ENCODE measurements at places on chromosomes 4 and X.

- no peak for DNase-seq
Observed at GRCh38 chr4:142548491-142548890, 297.6 kb downstream of the INPP4B start.

- no peak for DNase-seq
Observed at GRCh38 chr4:186291256-186291890, 25.4 kb downstream of the F11 start.

GRCh38 chr4:130812117-130812765 lies 1716.3 kb downstream of the C4orf33 start:
- DNase-seq, result no peak

GRCh38 chr4:173317004-173317403 lies 17.2 kb downstream of the HMGB2 start:
- DNase-seq, result no peak

- DNase-seq, result no peak
Observed at GRCh38 chr4:89099471-89099870, 11.9 kb upstream of the TIGD2 start.

DNA sequence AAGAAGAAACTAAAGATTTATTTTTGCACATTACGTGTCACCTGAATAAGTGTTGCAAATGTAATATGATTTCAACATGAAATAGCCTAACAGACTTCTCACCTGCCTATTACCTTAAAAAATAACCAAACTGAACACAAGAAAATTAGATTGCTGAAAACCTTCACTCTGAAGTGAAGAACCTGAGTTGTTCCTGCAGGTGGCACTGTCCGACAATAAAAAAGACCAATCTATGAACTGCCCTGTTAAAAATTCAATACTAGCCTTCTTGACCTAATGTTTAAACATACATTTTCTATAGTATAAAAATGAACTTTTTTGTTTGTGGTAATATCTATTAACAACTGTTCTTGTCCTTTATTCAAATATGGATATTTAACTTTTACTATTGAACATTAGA lies 69.2 kb upstream of the PNPLA4 start:
- DNase-seq, result no peak

GRCh38 chr4:140163029-140163810 lies 9.2 kb upstream of the MAML3 start:
- no peak for DNase-seq

- no peak for DNase-seq
Observed at GRCh38 chr4:124201636-124202035, 510.9 kb downstream of the ANKRD50 start.

DNA sequence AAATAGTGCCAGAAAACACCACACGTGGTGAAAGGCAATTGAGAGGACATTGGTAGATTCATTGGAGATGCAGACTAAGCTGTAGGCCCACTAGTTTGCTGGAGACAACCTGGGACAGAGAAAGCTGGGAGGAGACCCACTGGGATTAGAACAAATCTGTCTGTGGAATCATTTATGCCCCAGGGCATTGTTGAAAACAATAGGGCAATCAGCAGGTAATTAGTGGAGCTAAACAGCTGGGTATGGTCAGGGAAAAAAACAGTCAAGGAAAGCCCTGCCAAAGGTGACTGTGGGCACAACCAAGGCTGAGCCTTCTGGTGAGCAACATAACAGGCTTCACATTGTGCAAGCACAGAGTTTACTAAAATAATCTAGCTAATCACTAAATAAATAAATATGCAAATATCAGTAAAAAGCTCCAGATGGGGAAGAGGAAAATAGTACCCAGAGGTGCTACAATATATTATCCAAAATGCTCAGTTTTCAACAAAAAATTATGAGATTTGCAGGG lies 9.0 kb downstream of the TCEAL3 start:
- DNase-seq, result no peak

- no peak for DNase-seq
Observed at GRCh38 chr4:173119818-173120217, 48.8 kb upstream of the GALNT7 start.

DNA sequence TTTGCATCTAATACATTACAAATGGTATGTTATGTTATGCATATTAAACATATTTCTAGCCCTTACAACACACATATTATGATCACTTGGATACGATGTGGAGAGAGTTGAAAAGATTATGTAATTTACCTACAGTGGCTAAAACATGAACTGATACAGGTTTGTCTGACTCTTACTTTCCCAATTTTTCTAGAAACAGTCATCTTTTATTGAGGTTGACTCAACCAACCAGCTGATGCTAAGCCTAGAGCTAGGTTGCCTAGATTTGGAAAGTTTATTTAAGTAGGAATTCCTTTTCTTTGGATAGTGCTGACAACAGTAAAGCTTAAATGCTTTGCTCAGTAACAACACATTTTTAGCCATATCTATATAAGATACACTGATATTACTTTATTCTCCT lies 1215.1 kb downstream of the ADGRL3 start:
- no peak for DNase-seq

DNA sequence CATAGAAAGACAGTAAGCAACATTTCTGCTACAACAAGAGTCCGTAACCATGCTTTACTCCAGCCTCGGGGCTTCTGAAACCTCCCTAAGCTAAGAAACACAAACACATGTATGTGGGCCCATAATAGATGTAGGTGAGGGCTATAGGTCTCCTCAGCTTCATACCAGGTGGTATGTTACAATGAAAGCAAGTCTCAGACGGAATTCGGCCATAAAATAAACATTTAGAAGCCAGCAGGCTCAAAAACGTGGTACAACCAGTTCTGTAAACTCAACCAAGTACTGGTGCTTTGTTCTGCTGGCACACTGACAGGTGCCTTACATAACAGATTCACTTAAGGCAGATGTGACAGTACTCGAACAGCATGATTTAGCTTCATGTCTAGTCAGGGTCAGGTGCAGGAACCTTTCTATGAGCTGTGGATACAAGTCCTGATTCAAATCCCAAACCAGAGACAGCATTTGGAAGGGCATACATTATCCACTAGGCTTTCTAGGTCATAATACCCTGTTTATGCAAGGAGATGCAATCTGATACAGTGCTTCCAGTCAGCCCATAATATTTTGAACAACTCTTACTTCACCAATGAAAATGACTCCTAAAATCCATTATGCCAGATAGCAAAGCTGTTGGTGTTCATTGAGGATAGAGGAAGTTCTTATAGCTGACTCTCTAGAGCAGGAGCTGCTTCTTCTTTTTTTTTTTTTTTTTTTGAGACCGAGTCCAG lies 113.8 kb upstream of the ENPP6 start:
- no peak for DNase-seq

DNA sequence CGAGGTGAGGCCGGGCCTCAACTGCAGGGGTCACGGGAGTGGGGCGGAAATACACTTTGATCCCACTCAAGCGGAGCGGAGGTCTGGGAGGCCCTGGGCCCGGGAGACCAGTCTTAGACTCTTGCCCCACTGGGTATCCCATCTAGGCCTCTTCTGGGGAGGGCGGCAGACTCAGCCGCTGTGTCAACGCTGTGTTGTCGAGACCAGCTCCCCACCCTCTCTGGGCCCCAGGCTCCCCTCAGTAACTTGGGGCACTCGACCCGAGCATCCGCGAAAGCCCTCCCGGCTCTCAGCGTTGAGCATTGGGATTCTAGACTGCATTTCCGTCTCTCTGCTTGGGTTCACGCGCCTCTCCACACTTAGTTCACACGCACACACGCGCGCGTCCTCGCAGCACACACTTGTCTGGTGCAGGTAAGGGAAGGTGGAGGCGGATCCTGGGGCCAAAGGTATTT lies 1.7 kb downstream of the NKX3-2 start:
- no peak for DNase-seq

DNA sequence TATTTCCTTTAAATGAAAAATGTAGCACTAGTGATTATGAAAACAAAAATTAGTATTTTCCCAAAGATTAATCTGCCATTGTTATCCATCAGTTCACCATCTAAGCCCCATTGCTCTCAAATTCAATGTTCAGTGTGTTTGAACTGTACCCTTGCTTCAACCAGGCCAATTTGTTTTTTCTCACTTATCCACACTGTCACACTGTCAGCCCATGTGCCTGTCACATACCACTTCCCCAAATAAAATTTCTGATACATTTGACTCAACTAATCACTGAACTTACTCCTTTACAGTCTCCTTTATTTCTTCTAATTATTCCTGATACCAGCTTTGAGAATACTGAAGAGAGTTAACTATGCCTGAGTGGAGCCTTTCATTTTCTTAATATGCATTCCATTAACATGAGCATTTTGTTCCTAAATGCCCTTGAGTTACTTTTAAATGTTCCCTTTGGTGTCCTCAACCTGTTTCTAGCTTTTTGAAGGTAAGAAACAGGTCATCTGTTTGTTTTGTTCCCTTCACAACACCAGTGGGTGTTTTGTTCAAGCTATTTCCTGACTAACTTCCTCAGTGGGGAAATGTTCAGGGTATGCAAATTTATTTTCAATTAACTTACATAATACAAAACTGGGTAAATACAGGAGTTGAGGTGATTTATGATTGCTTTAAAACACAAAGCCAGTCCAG lies 117.1 kb downstream of the RPA4 start:
- DNase-seq, result no peak

DNA sequence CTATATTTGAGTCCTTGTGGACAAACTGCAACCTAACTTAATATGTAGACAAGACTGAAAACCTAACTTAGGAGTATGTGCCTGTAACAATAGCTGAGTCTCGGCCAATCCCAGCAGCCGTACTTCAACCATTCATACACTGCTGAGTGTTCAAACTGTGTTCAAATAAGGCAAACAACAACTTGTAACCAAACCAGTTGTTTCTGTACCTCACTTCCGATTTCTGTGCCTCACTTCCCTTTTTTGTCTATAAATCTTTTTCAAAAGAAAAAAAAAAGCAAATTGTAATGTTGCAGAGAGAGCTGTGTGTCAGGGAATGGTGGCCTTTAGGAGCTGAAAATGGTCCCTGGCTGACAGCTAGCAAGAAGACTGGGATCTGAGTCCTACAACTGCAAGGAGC lies 46.0 kb downstream of the GEMIN8 start:
- no peak for DNase-seq

- DNase-seq, result no peak
Observed at GRCh38 chr4:8047837-8048678, 108.4 kb upstream of the AFAP1 start.

- no peak for DNase-seq
Observed at GRCh38 chr4:152258391-152258790, 277.5 kb downstream of the FBXW7 start.

- DNase-seq, result no peak
Observed at GRCh38 chr4:83599183-83599582, 63.3 kb downstream of the GPAT3 start.

- DNase-seq, result no peak
Observed at GRCh38 chr4:94508296-94508695, 56.6 kb downstream of the PDLIM5 start.

- no peak for DNase-seq
Observed at GRCh38 chrX:1327651-1328304, 8.8 kb upstream of the IL3RA start.

GRCh38 chr4:22356987-22357596 lies 158.8 kb downstream of the ADGRA3 start:
- no peak for DNase-seq

GRCh38 chr4:121510341-121510874 lies 129.6 kb upstream of the QRFPR start:
- no peak for DNase-seq
